ENCODE measurements at places on chromosomes 2 and 18.

- DNase-seq = no peak
Observed at GRCh38 chr2:31329081-31329625, 85.4 kb downstream of the XDH start.

GRCh38 chr2:101388232-101388631 lies 929 bp upstream of the CREG2 start:
- DNase-seq = no peak

GRCh38 chr18:58761241-58761969 lies 90.1 kb downstream of the MALT1 start:
- DNase-seq = no peak

- no peak for DNase-seq
Observed at GRCh38 chr2:160680294-160680693, 186.7 kb upstream of the RBMS1 start.

- DNase-seq = no peak
Observed at GRCh38 chr18:32802591-32803451, 30.0 kb upstream of the KLHL14 start.

- no peak for DNase-seq
Observed at GRCh38 chr2:219906114-219907010, 278.9 kb downstream of the SLC4A3 start.

- no peak for DNase-seq
Observed at GRCh38 chr18:8858888-8859511, 153.6 kb downstream of the MTCL1 start.

DNA sequence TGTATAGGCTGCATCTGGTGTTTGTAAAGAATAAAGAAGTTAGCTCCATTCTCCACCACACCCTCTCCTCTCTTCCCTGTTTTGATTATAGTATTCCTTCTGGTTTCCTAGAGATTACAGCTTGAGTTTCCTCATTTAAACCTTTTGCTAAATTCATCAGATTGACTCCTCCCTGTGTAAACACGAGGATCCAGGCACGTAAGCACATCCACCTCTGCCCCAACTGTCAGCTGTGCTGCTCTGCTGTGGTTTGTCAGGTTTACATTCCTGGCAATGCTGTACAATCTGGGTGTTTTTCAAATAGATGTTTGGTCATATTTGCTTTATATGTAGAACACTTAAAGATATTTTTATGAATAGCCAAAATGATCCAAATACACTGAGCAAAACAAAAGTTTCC lies 302.8 kb downstream of the PTGR3 start:
- no peak for DNase-seq

DNA sequence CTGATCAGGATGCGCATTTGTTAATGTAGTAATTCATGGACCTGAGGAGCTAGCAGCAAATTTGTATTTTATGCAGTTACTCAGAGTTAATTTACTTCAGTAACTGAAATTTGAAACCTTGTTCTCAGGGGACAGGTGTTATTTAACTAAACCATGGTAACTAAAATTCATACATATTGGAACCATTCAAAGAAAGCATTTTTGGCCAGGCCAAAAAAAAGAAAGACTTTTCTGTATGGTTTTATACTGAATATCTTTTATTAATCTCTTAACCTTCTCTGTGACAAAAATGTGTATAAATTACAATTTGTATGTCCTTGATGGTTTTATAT lies 4.4 kb upstream of the KLHL23 start:
- DNase-seq = no peak

DNA sequence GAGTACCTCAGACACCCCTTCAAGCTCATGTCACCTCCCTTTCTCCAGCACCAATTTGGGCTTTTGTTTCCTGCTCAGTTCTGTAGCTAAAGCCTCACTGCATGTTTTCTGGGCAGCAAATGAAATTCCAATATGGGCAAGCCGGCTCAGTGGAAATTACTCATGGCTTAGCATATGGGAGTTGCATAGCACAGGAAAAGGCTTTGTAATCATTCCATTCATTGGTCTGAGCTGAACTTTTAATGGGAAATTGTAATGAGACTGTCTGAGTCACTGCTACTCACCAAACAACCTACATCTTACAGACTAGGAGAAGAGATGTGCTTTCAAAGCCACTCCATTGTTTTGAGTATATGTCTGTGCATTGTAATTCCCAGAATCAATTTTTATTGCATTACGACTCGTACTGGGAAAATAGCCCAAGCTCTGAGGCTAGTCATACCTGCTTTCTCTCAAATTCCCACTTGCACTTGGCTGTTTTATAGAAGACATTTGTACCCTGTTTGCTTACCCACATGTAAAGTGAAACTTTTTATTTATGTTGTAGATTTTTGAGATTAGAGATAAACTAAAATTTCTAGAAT lies 139.5 kb upstream of the LRATD1 start:
- DNase-seq = no peak

DNA sequence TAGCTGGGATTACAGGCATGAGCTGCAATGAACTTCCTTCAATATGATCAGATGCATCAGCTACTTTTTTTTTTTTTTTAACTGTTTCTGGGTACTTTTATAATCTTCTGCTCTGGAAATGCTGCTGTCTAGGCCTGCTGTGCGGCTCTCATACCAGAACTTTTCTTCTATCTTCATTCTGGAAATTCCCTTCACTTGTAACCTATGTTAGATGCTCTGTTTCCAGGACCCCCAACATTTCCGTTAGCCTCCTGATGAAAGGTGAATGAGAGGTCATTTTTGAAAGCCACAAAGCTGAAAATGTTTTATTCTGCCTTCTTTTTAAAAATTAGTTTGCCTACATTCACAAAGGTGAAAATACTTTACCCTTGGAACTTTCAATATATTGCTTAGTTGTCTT lies 8.6 kb downstream of the AGFG1 start:
- DNase-seq = no peak

DNA sequence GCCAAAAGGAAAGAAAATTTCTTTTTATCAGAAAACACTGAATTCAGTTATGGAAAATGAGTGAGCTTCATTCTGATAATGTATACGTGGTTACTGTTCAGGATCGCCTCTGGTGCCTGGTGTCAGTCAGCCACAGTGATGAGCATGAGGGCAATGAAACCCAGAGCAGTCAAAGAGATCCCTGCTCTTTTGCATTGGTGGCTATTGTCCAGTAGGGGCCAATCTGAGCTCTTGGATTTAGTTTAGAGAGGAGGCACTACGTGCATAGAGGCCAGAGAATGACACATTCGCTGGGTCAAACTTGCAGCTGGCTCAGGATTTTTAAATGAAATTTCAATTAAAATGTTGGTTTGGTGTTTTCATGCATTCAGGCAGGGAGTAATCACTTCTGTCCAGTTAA lies 522.9 kb downstream of the TMEM182 start:
- DNase-seq = no peak

GRCh38 chr2:122341007-122341406 lies 585.6 kb downstream of the TSN start:
- DNase-seq = no peak

- DNase-seq = no peak
Observed at GRCh38 chr2:13413989-13414388, 697.3 kb downstream of the TRIB2 start.

- no peak for DNase-seq
Observed at GRCh38 chr2:68774569-68775271, 40.1 kb downstream of the ARHGAP25 start.

DNA sequence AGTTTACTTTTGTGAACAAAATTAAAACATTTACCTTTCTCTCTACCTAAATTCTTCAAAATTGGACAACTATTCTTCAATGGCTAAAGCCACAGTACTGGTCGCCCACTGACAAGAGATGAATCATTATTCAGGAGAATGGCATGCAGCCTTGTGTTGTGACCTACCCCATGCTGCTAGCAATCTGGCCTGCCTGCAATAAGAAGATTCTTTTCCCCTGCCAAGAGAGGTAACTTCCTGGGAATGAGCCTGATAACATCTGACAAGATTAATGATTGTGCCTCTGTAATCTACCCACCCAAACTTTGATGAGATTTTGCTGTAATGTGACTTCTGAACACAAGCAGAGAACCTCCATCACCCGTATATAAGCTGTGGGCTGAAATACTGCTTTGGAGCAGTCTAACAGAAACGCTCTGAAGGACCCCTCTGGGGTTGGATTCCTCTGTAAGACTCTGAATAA lies 47.0 kb upstream of the ST3GAL5 start:
- no peak for DNase-seq

- no peak for DNase-seq
Observed at GRCh38 chr2:218954541-218955300, 4.7 kb upstream of the CDK5R2 start.

DNA sequence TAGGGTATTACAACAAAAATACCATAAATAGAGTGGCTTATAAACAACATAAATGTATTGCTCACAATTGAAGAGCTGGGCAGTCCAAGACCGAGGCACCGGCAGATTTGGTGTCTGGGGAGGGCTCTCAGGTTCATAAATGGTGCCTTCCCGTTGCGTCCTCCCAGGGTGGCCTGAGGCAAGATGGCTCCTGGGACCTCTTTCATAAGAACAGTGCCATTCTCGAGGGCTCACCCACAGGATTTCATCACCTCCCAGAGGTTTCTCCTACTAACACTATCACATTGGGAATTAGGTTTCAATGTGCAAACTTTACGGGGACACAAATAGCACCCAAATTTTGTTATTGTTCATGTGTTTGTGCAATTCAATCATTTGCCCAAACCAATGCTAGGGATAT lies 793.5 kb upstream of the HS6ST1 start:
- no peak for DNase-seq

DNA sequence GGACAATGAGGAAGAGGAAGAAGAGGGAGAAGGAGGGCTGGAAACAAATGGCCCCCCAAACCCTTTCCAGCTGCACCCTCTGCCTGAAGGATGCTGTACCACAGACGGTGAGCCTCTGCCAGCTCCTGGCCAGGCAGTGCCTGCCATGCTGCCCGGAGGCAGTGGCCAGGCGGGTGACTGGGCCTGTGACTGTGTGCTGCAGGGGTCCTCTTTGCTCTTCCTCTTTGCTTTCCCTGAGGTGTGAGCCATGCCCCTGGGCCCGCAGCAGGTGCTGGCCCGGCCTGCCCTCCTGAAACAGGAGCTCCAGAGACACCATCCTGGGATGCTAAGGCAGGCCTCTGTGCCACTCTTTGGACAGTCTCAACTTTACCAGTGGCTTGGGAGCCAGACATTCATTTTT lies 28.6 kb downstream of the GREB1 start:
- no peak for DNase-seq

DNA sequence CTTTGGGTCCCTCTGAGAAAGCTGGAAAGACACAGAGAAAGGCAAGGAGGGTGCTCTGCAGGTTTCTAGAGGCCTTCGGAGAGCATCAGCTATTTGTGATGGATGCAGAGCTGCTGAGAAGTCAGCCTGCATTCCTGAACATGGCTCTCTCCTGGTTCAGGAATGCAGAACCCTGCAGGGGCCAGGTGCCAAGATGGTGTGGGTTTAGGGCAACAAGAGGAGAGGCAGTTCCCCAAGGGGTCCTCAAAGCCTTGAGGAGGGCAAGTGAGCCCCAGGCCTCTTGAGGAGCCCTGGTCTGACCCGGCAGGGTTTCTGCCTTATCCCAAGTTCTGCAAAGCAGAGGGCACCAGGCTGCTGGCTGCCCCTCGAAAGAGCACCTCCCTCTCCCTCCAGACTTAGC lies 93.3 kb downstream of the HS1BP3 start:
- no peak for DNase-seq

GRCh38 chr2:132420816-132421805 lies 4.5 kb downstream of the GPR39 start:
- no peak for DNase-seq

GRCh38 chr2:105323111-105323510 lies 6.4 kb downstream of the TGFBRAP1 start:
- no peak for DNase-seq

DNA sequence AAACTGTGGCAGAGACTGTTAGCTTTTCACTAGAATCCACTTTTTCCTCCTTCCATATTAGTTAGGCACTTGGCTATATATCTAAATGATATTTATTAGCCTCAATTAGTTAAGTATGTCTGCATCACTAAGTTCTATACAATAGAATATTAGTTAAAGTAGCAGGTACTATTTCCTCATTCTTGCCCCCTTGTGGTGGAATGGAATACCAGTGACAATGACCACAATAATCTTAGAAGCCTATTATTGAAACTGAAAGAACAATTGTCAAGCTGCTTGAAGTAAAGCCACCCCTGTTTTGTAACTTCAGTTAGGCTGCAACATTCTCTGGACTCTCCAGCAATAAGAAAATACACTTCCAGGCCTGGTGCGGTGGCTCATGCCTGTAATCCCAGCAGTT lies 476.3 kb upstream of the VWC2L start:
- DNase-seq = no peak

GRCh38 chr2:136497709-136498108 lies 267.6 kb upstream of the THSD7B start:
- no peak for DNase-seq

DNA sequence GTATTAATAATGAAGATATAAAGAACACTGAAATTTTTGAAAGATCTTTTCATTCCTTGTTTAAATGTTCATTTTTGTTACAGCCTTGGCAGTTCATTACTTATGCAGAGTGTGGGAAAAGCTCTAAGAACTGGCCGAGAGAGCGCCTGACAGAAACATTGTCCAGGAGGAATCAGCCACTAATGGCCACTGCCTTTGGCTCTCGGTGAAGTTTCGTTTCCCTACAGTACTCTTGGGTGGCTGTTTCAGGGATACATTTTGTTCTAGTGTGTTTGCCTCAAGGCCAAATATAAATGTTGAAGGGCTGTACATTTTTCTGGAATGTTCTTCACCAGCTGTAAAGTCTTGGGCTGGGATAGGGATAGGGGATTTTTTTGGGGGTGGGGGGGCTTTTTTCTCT lies 10.7 kb downstream of the SPTBN1 start:
- DNase-seq = no peak

DNA sequence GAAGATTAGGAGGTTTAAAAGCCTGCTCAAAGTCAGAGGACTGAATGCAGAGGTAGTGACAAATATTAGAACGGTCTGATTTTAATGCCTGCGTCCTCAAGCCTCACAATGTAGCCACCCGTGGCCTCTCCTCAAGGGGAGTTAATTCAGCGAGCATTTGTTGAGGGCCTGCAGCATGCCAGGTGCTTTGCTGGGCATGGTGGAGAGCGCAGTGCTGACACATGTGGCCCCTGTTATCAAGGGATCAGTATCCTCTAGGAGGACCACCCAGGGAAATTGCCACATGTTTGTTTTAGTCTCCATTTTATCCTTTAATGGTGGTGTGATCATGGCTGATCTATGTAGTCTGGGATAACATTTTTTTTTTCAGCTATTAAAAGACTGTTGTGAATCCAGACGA lies 19.2 kb downstream of the PMAIP1 start:
- no peak for DNase-seq

GRCh38 chr2:230932556-230933511 lies 7.8 kb upstream of the GPR55 start:
- DNase-seq = no peak

- DNase-seq = no peak
Observed at GRCh38 chr2:223813329-223813728, 24.1 kb downstream of the AP1S3 start.

- no peak for DNase-seq
Observed at GRCh38 chr2:9820020-9820973, 23.0 kb upstream of the TAF1B start.

- DNase-seq = no peak
Observed at GRCh38 chr2:218711550-218711929, 905 bp downstream of the TTLL4 start.

DNA sequence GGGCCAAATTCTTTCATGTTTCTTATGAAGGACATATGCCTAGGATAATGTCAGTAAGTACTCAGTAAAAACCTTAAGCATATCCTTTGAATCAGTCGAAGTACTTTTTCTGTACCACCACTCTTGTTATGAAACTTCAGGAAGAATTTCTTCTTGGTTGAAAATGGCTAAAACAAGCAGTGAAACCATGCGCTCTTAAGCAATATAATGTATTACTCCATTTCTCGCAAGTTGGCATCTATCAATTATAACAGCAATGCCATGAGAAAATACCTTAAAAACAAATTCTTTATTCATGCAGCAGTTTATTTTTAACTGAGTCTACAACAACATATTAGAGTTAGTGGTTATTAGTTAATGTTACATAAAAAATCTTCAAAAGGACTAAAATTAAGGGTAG lies 41.0 kb downstream of the SLC66A3 start:
- no peak for DNase-seq

All from activated CD8-positive, alpha-beta memory T cell treated with anti-CD3 and anti-CD28 coated beads for 1 hour (primary cell).